ENCODE measurements at places on chromosomes 7 and 10.

GRCh38 chr10:35388682-35389081 is 52.4 kb downstream of the CCNY start:
- DNase-seq: no peak

GRCh38 chr7:157266272-157266671 is 70.5 kb upstream of the DNAJB6 start:
- no peak for DNase-seq

DNA sequence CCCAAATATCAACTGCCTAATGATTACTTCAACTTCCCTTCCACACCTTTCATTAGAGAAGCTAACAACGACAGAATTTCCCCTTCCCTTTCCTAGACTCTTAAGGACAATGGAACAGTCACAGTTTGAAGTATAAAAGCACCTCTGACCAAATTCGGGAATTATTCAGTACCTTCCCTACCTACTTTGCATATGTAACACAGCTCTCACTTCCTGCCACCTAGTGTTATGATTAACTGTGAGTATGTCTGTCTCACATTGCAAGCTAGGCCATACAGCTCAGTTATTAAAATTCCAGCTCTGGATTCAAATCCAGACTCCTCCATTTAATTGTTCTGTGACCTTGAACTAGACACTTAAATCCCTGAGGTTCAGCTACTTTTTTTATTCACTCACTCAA is 44.8 kb upstream of the HPSE2 start:
- DNase-seq: no peak

DNA sequence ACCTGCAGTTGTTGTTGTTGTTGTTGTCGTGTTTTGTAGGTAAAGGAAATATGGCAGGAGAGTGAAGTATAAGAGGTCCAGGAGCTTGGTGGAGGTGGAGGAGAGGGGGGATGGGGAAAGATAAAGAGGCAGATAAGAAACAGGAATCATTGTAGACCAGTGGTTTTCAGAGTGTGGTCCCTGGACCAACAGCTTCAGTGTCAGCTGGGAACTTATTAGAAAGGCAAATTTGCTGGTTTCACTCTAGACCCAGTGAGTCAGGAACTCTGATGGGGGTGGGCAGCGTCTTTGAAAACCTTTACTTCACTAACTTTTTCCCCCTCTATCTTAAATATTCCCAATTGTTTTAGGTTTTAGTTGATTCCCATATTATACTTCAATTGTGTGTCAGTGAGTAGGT is 241.5 kb downstream of the AUTS2 start:
- DNase-seq: no peak

- DNase-seq: no peak
These were observed 225.2 kb downstream of the ZWINT start for GRCh38 chr10:56135828-56136227.

DNA sequence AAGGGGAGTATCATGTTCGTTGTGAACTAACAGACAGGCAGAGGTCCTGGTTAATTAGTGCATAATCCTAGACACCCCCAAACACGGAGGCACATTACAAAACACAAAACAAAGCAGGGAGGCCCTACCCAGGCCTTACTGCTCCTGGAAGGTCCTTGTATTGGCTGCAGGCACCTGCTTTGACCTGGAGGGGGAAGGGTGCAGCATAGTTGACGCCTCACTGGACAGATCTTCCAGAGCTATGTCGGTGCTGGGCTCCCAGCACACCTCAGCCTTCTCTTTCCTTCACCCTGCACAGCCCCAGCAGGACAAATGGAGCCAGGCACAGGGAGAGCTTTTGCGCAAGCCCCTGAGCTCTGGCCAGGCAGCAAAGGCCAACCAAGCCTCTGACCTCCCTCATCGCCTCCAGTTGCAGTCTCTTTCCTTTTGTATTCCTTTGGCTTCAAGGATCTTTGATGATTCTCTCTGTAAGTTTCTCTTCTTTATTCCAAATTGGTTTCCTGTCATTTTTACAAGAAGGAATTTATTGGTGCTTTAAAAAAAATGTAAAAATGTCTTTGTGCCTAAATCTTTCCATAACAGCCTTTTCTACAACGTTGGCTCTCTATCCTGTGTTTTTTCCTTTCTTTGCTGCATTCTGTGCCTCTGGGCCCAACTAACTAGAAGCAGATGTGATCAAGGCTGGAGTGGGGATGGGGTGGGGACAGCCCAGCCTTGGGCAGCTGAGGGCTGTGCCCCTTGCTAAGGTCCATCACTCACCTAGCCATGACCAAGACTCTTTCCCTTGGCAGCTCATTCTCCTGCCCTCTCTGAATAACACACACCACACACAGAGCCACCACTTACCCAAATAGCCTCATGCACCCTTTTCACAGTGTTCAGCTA is 317.1 kb upstream of the NPVF start:
- DNase-seq: no peak

DNA sequence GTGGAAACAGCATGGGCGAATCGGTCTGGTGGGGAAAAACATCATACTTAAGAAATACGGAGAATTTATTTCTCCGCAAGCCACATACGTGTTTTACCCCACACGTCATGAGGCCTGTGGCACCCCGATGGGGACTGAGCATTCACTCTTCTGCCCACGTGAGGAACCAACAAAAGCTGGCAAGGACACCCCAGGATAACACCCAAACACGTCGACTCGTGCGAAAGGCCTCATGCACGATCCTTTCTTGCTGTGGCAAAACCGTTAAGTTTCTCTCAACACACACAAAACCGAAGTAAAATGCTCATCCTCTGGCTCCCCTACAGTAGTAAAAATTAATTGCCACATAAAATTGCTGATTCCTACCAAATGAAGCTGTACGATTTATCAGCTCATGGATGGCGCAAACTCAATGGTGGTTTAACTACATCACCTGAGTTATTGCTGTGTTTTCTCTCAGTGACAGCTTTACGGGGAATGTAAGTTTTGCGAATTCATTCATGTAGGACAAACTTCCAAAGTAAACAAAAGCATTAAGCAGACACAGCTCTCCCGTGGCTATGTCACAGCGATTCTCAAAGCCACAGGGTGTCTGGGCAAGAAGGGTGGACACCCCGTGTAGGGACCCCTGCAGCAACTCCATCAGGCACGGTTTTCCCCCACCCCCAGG is 97.0 kb downstream of the CTBP2 start:
- DNase-seq: no peak

Data from activated CD4-positive, CD25-positive, alpha-beta regulatory T cell (primary cell).